ENCODE measurements at places on chromosomes 11 and 22.

- peak; percentile 77 for DNase-seq
Observed at GRCh38 chr22:37544955-37545702, 15.2 kb upstream of the CDC42EP1 start.

- no peak for DNase-seq
Observed at GRCh38 chr11:72780296-72781062, 13.4 kb downstream of the STARD10 start.

- DNase-seq = no peak
Observed at GRCh38 chr22:43085658-43086606, 3.3 kb downstream of the TTLL1 start.

DNA sequence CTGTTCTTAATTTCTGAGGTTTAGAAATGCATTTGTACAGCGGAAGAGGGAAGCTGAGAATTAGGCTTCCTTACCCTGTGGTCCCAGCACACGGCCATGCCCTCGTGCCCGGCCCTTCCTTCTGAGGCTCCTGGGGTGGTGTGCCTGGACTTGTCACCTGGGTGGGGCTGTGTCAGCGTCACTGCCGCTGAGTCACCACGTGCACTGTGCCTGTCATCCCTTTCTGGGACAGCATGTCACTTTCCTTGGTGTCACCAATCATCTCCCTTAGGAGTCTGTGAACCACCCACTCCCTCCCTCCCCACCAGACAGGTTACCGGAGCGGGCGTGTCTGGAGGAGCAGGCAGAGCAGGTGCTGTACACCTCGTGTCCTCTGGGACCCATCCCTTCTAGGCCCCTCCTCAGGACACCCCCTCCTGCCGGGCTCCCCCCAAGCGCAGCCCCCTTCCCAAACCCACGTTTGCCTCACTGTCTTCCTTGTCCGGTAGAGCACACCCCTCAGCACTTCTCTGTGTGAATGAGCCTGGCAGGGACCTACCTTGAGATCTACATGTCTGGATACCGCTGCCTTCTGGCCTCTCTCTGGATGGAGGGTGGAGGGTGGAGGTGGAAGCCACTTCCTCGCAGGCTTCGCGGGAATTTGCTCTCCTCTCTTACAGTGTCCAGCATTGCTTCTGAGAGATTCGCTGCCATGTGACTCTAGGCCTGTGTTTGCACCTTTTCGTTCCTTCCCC lies 367.6 kb downstream of the TBC1D22A start:
- no peak for DNase-seq

GRCh38 chr22:44108806-44109385 lies 71.8 kb upstream of the PARVG start:
- DNase-seq = no peak

- no peak for DNase-seq
Observed at GRCh38 chr11:117993988-117994745, 8.0 kb downstream of the IL10RA start.

DNA sequence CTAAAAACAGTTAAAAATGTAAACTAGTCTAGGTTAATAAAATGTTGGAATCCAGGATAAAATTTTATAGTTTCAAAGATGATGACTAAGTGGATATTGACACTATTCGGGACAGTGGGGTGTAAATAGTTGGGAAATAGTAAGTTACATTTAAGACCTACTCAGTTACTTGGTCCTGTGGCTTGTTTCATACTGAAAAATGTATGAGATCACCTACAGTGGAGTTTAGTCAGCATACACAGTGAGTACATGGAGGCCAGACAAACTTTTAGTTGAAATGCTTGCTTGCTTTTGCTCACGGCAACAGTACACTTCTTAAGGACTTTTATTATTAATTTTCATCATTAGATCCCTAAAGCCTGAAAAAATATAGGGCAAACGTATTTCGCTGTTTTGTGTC lies 16.1 kb downstream of the TRIM22 start:
- no peak for DNase-seq

DNA sequence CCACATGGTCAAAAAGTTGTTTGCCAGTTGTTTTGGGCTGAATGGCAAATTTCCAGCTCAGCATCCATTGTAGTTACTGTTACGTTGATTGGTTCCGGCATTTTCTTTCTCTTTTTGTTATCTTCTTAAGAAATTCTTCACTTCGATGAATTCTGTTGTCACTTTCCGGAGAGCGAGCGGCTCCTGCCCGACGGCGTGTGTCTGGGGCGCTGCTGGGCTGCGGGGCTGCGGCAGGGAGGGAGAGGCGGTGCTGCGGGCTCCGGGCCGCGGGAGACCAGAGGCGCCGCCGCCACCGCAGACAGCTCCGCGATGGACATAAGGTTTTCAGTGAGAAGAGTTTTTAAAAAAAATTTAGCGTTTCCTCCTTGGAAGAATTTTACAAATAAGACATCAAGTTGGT lies 117.4 kb downstream of the RRM1 start:
- no peak for DNase-seq

DNA sequence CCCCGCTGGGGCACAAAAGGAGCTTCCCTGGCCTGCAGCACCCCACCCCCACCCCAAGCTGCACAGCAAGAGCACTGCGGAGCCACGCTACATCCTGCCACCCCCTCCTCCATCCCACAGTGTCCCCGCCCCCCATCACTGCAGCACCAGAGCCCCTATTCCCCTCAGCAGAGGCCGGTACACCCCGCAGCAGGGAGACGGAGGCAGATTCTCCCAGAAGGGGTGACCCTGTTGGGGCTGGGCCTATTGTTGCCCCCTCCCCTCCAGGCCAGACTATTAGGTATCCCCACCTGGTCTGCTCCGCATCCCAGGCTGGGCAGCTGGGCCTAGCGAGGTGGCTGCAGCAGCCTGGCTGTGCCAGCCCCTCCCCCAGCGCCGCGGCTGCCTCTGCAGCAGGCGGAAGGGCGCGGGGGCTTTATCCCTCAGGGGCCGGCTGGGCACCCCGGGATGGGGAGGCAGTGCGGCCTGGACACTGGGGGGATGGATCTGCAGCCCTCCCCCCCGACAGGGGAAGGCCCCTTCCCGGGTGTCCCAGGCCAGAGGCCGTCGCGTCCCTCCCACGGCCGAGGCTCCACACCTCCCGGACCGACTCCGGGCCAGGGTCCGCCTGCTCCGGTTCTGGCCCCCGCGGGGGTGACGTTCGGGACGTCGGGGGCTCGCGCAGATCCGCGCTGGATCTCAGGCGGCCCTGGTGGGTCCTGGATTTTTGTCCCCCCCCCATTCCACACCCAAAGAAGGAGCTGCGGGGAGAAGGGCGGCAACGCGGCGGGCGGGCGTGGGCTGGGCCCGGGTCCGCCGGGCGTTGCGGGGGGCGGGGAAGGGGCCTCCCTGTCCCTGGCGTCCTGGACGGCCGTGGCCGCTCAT lies 943 bp downstream of the DUSP8 start:
- no peak for DNase-seq

GRCh38 chr22:35380537-35381423 lies at the start of gene HMOX1:
TSS of gene HMOX1 (plus strand) at chr22:35381096. CDS start at chr22:35381174, 78 bp downstream.
- peak; percentile 79 for DNase-seq

- no peak for DNase-seq
Observed at GRCh38 chr11:64291262-64291751, at the start of gene KCNK4. TSS of gene KCNK4 (plus strand) at chr11:64291302. CDS start at chr11:64293019, 1,717 bp downstream.

DNA sequence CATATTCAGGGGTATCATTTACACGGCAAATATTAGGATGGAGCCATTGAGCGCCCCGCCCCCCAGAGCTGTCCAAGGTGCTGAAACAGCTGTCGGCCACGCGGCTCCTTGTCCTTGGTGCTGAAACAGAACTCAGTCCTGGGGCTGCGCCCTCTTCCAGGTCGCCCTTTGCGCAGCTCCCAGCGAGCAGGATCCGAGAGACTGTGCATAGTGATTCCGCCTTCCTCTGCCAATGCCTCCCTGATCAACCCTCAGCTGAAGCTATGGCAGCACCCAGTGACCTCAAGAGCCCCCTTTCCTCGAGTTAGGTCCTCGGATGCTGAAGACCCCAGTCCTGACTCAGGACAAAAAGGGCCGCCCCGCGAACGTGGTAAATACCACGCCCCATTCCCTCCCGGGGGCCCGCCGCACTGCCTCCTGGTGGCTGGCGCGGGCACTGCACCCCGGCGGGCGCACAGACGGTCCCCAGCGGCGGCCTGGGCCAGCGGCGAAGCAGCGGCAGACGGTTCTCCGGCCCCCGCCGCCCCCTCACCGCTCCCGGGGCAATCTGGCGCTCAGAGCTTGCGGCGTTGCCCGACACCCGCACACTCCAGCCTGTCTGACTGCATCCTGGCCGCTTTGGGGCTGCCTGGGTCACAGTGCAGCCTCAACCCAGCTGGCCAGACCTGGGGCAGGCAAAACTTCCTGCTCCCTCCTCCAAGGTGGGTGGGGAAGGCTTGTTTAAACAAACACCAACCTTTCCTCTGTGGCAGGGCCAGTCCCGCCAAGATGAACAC lies 13.4 kb downstream of the SYT7 start:
- DNase-seq = peak; percentile 94

Data from activated CD8-positive, alpha-beta memory T cell treated with anti-CD3 and anti-CD28 coated beads, Interleukin-2, amount 50 U/mL, for 48 hours (primary cell).